ENCODE measurements at places on chromosomes 3 and 15.

GRCh38 chr3:50351323-50351697, 648 bp downstream of the CYB561D2 start:
- no peak for DNase-seq

DNA sequence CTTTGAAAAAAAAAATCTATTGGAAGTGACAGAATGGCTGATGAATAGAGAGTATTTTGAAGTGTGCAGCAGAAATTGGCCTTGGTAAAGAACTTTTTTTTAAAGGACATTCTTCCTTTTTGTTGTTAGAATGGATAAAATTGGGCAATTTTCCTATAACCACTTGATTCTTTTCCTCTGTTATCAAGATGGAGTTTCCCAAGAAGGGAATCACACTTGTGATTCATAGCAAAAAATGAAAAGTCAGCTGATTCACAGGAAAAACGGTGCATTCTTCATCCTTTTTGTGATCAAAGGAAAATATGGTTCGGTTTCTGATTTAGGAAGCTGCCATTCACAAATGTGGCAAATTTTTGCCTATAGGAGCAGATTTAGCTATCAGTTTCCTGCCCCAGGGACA, 486.8 kb downstream of the GBE1 start:
- no peak for DNase-seq

DNA sequence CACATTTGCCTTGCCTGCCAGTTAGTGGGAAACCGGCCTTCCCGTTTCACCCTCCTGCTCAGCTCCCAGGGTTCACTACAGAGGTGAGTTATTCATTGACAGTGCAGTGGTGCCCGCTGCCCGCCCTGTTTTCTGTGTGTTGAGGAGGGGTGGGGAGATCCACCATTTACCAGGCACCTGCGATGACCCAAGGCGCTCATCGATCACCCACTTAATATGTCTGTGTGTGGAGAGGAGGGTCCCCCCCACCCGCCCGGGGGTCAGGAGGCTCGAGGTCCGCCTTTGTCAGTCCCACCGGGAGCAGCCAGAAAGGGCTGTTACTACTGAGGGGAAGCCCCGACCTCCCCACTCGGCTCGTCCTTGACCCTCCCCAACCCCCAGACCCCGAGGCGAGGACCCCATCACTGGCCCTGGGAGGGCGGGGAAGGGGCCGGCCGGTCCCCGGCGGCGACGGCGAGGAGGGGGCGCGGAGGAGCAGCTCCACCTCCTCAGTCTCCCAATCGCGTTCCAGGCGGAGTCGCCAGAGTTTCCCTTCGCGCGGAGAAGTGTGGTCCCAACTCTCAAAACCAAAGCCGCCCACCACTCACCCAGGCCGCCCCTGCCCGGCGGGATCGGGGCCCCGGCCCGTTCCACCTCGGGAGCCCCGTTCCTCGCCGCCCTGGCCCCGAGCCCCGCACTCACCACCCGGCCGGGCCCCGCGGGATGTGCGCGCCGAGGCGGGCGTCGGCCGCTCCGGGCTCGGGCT, 1.1 kb downstream of the PLXNB1 start:
- DNase-seq: no peak

DNA sequence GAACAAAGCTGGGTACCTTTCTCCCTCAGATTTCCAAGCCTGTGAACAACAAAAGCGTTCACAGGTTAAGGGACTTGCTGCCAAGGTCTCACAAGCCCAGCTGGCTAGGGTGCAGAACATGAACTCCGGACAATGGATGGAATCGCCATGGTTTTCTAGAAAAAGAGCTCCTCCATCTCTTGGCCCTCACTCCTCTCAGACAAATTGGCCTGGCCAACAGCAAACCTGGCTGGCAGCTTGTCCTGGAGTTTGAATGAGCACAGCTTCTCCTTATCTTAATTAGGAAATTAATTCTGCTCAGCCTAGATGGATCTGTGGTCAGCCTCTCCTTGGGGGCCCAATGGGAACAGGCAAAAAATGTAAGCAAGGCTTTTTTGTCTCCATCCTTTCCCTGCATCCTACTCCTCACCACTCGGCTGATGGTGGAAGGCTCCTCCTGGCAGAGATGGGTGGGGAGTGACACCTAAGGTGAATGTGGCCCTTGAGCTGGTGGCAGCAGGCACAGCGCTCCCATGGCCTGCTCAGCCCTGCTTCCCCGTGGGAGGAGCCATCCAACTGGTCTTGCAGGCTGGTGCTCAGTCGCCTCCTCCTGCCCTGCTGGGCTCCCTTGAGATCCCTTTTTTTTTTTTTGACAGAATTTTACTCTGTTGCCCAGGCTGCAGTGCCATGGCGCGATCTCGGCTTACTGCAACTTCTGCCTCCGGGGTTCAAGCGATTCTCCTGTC, 5.8 kb downstream of the KLHL25 start:
- DNase-seq: no peak

GRCh38 chr15:77607894-77608261, 24.8 kb downstream of the LINGO1 start:
- peak; percentile 28 for DNase-seq

DNA sequence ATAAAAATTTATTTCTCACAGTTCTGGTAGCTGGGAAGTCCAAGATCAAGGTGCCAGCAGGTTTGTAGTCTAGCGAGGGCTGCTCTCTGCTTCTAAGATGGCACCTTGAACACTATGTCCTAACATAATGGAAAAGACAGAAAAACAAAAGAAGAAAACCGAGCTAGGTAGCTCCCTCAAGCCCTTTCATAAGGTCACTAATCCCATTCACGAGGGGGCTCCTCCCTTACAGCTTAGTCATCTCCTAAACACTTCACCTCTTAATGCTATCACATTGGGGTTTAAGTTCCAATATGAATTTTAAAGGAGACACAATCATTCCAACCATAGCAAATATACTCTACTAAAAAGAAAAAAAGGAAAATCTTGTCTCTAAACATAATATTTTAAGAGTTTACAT, 23.6 kb downstream of the GOLGA6D start:
- DNase-seq: no peak

GRCh38 chr3:115494826-115495225, 128.5 kb upstream of the GAP43 start:
- no peak for DNase-seq

- no peak for DNase-seq
Observed at GRCh38 chr3:42120866-42121265, 29.7 kb downstream of the TRAK1 start.

- DNase-seq: no peak
Observed at GRCh38 chr3:70658513-70659310, 346.3 kb upstream of the MDFIC2 start.

DNA sequence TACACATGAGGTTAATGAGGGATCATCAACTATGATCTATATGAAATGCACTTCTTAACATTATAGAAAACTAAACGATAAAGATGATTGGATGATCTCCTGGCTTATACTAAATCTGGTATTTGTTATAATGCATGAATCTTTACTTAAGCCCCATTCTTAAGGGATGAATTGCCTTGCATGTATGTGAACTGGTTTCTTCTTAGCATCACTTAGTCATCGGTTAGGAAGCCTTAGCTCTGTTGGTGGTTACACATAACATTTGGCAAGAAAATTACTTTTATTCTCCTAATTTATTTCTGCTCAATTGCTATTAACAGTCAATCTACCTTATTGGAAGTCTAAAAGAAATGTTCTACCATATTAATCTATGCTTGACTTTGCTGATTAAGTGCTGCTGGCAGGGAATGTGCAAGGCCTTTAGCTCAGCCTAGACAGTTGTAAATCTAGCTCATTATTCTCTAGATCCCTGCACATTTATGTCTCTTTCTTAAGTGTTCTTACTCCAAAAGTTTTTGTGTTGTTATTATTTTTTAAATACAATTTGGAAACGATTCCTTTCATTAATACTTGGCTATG, 356.0 kb downstream of the ZPLD1 start:
- no peak for DNase-seq

DNA sequence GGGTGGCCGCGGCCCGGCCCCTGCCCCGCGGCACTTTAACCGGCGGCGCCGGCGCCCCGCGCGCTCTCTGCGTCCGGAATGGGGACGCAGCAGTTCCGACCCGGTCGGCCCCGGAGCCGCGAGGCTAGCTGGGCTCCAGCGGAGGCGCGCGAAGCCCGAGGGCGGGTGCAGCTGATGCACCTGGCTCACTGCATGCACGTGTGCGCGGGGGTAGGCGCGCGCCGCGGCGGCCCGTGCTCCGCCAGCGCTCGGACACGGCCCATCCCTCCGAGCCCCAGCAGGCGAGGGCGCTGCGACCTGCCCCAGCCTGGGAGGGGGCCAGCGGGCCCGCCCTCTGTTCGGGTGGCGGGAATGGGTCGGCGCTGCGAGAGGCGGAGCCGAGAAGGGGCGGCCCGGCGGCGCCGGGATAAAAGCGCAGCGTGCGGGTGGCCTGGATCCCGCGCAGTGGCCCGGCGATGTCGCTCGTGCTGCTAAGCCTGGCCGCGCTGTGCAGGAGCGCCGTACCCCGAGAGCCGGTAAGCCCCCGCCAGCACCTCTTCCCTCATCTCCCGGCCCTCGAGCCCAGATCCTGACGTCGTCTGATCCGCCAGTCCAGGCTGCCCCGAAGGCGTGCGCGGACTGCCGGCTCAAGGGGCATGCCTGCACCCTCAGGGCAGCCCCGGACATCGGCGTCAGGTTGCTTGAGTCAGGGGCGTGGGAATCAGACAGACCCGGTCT, at the start of the genes CHDH and IL17RB:
CHDH (minus strand) TSS at position 286 of the 717 bp plus-strand sequence. CDS start 22,411 bp downstream, outside the sequence.
IL17RB (plus strand) TSS at position 435 of the 717 bp plus-strand sequence; CDS start at position 456, 21 bp downstream.
- no peak for DNase-seq

- no peak for DNase-seq
Observed at GRCh38 chr15:98447069-98447468, 201.3 kb upstream of the IGF1R start.

GRCh38 chr3:141268306-141268705, 36.7 kb downstream of the PXYLP1 start:
- no peak for DNase-seq

DNA sequence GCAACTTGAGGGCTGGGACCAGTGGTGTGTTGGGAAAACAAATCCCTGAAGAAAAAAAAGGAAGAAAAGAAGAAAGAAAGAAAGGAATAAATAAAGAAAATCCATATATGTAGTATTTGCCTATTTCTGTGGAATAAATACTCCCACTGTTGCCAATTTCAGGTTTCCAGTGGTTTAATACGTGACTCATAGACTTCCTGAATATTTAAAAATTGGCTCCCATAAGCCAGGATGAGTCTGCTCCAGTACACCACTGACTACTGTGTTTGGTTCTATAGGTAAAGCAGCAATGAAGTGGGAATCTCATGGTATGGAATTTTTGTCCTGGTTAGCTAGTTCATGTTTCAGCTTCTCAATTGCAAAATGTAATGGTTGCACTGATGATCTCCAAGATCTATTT, 31.6 kb downstream of the PYDC2 start:
- no peak for DNase-seq

DNA sequence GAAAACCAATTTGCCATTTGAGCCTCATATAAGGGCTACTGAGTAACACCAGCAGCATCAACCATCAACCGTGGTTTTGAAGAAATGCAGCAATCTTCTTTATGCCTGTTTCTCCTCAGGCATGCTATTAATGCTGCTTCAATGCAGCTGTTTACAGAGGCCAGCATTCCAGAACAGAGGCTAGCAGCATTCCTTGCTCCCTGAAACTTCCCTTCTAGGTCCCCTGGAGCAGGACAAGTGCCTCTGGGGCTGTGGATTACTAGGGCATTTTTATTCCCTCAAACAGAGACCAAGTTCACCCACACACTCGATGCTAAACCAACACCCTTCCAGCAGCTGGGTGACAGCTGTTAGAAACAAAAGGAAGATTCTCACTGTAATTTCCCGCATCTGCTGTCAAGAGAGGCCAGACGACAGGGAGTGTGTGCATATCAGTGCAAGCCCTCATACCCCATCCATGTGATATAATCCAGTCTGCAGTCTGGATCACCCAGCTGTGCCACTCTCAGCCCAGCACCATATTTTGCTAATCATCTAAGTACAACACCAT, 57.5 kb downstream of the HOMER2 start:
- DNase-seq: peak; percentile 44

GRCh38 chr3:133381346-133382109, 18.3 kb upstream of the BFSP2 start:
- DNase-seq: no peak

DNA sequence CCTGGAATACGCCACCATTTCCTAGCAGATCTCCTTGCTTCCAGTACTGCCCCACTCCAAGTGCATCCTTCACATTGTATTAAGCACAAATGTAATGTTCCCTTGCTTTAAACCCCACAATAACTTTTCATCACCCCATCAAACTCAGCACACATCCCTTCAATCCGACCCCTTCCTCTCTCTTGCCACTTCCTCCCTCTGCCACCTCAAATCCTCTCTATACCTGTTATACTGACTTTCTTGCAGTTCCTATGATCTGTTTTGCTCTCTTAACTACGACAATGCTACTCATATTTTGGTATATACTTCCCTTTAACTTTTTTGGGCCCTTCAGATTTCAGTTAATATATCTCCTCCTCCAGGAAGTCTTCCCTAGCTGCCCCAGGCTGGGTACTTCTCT, 14.1 kb downstream of the PARL start:
- no peak for DNase-seq

- no peak for DNase-seq
Observed at GRCh38 chr3:106172780-106173179, 304.0 kb upstream of the CBLB start.

- no peak for DNase-seq
Observed at GRCh38 chr15:71874245-71874644, 63.9 kb downstream of the NR2E3 start.

DNA sequence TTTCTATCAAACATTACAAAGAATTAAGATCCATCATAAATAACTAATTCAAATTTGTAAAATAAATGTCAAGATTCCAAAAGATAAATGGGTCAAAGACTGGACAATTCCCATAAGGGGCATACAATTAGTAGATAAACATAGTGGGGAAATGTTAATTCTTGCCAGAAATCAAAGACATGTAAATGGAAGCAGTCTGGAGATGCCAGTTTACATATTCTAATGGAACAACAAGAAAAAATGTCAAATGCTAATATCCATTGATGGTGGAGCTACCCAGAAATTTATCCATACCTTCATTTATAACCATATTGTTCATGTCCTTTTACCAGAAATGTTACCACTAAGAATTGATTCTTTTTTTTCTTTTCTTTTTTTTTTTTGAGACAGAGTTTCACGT, 13.7 kb upstream of the LIPC start:
- no peak for DNase-seq

DNA sequence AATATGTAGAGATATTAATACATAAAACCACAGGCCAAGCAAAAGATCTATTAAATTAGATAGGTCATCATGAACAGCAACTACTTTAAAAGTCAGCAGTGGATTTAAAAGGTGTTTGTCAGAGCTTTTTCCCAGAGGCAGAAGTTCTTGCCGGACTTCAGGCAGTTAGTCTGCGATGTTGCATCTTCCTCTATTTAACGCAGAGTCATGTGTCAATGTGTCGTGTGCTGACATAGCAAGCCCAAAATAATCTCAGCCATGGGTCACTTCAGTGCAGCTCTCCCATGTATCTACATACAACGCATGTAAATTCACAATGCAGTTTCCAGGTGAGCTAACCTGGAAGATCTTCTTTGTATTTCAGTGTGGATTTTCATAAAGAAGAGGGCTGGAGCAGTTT, 8.0 kb upstream of the TMEM212 start:
- DNase-seq: no peak

DNA sequence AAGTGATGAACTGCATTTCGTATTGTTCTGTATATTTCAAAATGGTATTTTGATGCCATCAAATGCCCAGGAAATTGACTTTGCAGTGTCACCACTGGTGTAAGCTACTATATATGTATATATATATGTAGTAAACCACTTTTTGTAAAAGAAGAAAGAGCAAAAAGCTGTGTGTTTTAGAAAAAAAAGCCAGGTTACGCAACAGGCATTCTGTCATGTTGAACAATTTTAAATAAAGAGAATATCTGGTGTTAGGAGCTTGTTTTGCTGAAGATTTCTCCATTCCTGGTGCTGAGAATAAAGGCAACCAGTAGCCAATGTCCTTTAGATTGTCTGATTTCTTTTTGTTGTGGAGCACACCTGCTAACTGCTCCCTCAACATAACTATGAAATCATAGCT, 3.7 kb upstream of the ABHD10 start:
- DNase-seq: no peak

Data from NCI-H1694 (cell line).